ENCODE measurements at places on chromosomes 12 and 14. TPM values are rescaled to one million over a fixed set of nuclear protein-coding genes. Genes with fewer than 3 reads are reported as not detected.

Gene LRRC10
- total RNA-seq: 40.5 TPM

Gene NABP2
- 18.8 TPM for total RNA-seq

Gene GALC
- total RNA-seq: 12.0 TPM

Gene FOXA1
- total RNA-seq: not detected

Gene SLCO1B1
- not detected for total RNA-seq

Gene CSRNP2
- 20.0 TPM for total RNA-seq

Gene PARPBP
- 0.24 TPM for total RNA-seq

DNA sequence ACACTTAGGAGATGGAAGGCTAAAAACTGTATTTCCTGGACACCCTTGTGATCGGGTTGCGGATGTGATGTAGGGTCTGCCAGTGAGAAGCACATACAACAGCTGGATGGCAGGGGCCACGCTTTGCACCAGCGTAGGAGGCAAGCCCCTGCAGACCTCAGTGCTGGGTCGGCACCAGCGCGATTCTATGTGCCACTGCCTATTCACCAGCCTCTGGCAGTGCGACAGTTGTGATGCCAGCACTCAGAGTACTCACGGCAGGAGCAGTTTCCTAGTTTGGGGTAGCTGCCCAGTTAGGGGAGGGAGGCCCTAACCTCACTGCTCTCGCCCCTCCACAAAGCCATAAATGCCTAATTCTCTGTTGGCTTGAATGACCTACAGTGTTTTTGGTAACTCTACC, 31.6 kb downstream of the SPTLC2 start:
- no peak for DNase-seq

GRCh38 chr12:121255433-121255832, 41.1 kb downstream of the CAMKK2 start:
- no peak for DNase-seq

DNA sequence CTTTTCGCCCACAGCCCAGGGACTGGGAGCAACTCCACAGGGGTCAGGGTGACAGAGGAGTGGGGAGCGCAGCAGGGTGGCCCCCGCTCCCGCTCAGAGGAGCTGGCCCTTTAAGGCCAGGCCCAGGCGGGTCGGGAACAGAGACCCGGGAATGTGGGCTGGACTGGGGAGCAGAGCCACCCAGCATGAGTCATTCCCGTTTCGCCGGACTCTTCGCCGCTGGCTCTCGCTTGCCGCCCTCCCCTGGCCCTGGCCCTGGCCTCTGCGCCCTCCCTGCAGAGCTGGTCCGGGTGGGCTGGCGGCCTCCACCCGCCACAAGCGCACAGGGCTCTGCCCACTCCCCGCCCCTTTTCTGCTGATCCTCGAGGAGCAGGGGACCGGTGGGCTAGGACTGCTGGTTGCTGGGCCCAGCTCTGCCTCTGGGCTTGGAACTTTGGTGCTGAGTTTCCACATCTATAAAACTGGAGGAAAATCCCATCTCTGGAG, 92.8 kb downstream of the NINJ2 start:
- peak; percentile 86 for DNase-seq

DNA sequence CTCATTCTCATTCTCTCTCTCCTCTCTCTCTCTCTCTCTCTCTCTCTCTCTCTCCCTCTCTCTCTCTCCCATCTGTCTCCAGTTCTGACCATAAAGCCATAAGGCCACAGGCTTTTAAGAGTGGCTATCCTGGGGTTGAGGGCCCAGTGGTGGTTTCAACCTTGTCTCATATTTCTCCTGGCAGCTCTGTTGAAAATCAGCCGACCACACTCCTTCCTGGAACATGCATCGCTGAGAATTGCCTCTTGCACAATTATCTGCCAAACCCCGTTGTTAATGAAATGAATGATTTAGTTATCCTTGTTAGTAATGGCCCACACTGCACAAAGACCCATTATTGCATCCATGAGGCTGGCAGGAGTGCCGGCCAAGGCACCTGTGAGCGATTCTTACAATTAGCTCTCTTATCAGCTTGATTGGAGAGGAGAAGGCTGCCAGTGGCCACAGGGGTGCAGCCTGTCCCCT, 30.4 kb upstream of the KCNA5 start:
- no peak for DNase-seq

GRCh38 chr12:103523771-103524170, 28.0 kb upstream of the C12orf42 start:
- DNase-seq: no peak

DNA sequence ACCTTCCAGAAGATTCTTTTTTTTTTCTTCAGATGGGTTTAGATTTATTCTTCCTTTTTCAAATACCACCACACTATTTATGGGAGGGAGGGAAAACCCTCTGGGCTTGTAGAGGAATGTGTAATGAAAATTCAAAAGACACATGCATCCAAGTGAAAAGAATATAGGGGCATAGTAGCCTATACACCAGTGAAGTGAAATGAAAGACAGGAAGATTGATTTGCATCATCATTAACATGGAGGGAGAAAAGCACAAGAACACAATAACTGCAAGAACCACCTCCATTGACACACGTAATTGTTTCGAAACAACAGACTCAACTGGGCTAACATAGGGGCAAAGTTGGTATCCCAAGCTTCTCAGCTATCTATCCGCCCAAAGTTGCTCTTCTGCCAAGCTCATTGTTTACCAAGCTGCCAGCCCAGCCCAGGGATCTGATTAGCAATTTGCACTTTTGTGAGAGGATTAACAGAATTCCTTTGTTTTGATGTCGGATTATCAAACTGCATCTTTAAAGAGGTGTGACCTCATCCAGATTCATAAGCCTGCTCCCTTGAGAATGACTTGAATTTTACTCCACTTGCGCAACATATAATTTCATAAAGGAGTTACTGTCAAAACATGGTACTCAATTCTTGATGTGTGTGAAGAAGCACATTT, 430.5 kb upstream of the SOX5 start:
- no peak for DNase-seq

- no peak for DNase-seq
These were observed 1.3 kb downstream of the GOLT1B start for GRCh38 chr12:21502872-21503271.

DNA sequence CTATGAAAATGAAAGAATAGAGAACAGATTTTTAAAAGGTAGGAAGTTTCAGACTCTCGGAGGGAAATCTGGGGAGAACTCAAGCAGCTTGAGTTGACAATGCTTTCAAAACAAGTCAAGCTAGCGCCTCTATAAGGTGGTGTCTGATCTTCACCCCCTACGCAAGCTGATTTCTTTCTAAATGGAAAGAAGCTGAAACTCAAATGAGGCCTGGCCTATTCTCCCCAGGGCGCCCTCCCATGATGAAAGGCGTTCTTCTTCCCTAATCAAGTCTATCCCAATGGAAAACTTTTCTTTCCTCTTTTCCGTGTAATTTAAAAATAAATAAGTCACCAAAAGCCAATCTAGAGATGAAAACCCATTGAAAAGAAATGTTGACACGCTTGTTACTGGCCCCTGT, 20.6 kb downstream of the PTHLH start:
- no peak for DNase-seq

DNA sequence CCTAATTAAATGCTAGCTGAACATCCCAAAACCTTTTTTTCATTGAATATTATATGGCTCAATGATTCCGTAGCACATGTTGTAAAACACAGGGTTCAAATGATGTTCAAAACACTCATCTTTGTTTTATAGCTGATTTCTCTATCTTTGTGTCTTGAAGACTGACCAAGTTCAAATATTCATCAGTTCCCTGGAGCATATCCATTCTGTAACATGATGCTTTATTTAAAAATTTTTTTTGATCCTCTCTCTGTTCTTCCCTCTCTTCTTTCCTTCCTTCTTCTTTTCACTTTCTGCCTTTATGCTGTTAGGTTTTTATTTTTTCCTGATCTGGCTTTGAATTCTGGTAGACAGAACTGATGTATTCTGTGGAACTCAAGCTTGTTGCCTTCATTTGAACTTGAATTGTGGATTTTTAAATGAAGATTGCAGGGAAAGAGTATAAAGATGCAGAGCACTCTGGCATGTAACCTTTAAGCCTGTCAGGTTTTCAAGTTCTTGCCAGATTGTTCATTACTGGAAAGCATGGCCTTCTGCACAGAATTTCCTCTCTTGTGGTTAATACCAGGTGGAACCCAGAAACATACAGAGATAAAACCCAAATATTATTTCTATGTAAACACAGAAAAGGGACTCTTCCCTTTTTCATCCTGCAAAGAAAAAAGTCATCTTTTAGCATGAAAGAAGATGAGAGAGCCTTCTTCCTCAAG, 39.5 kb downstream of the PROX2 start:
- no peak for DNase-seq

DNA sequence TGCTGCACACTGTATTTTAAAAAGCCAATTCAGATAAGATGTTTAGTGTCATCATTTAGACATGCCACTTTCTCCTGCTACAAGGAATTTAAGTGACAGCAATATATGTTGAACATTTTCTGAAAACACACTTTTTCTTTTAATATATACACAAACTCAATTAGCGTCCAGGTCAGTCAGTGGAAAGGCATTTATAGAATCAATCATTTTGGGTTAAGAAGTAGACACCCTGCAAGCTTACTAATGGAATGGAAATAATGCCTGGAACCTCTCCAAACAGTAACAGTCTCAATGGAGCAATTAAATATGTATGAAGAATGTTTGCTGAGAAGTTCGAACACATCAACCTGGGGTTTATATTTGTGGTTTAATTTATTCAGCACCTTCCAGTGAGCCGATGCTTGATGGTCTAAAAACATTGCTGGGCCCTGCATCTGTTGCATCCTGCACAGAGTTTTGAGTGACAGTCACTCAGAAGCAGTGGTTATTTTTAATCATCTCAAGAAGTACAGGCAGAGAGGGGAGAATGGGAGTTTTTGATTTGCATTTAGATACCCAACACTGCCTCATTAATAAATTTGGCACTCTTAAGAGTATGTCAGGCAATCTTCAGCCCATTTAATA, 410.7 kb downstream of the TMEM117 start:
- no peak for DNase-seq

GRCh38 chr14:77153802-77154201, 12.2 kb upstream of the ZDHHC22 start:
- DNase-seq: no peak

DNA sequence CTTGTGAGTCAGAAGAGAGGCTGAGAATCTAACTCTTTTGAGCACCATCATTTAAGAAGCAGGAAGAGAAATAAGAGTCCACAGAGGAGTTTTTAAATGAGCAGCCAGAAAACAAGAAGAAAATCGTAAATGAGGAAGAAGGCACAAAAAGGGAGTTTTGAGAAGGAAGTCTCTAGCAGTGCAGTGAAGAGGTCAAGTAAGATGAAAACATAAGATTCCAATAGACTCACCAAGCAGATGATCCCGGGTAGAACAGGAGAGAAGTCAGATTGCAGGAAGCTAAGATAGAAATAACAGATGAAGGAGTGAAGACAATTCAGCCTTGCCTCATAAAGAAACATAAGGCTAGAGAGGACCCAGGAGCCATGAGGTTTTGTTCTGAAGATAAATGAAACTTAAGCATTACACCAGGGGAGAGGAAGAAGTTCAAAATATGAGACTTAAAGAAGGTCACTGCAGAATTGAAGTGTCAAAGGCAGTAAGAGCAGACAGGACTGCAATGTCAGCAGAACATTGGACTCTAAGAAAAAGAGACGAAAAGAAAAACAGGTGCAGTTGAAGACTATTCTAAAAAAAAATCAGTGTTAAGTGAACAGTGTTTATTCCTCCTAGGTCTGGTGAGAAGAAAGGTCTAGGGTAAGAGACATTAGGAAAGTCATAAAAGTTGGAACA, 229.0 kb downstream of the SEC23A start:
- DNase-seq: no peak

DNA sequence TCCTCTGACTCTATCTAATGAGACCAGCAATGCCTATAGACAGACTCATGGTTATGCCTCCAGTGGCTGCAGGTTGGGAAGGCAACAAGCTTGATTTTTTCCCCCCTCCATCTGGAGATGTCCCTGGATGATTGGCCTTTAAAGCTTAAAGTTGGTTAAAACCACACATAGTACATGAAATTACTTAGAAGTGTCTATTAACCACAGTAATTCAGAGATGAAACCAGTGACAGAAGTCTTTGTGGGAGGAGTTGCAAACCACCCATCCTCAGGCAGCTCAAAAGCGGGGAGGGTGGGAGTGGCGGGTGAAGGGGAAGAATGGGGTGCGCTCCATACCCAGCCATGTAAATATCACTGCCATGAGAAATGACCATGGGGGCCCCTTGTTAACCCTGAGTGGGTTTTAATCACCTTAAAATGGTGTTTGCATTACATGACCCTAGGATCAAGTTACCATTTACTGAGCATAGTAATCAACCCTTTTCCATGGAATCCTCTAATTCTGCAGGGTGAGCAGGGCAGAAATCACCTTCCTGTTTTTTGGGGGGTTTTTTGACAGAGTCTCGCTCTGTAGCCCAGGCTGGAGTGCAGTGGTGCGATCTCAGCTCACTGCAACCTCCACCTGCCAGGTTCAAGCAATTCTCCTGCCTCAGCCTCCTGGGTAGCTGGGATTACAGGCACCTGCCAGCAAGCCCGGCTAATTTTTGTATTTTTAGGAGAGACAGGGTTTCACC, 133.5 kb downstream of the FOXN3 start:
- DNase-seq: no peak

- no peak for DNase-seq
These were observed 475.6 kb downstream of the PDZRN4 start for GRCh38 chr12:41663598-41664265.

DNA sequence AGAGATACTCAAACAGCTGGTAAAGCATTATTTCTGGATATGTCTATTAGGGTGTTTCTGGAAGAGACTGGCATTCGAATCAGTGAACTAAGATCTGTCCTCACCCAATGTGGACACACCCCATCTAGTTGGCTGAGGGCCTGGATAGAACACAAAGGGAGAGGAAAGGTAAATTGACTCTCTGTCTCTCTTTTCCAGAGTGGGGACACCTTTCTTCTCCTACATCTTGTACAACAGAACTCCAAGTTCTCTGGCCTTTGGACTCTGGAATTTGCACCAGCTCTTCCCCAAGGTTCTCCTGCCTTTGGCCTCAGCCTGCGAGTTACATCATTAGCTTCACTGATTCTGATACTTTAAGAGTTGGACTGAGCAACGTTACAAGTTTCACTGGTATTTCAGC, 1253.9 kb downstream of the SLC16A7 start:
- no peak for DNase-seq

DNA sequence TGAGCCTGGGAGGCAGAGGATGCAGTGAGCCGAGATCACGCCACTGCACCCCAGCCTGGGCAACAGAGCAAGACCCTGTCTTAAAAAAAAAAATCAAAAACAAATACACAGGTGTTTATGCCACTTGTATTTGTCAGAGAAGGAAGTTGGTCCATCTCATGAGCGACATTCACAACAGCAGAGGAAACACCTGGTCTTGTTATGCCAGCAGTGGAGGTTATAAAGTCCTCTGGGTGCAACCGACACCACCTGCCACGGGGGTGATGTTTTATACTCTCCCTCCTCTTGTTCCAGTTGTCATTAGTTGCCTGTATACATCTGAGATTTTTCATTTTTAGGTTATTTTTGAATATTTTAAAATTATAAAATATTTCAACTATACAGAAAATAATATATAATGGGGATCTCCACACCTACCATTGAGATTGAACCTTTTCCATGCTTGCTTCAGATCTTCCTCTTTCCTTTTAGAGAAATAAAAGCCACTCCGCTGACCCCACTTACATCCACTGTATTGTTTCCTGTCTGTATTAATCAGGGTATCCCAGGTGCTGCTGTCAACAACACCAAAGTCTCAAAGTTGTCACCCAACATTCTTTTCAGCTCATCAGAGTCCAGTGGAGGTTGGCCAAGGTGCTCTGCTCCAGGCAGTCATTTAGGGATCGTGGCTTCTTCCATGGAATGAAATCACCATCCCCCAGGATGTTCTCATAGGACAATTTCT, 65.1 kb downstream of the RNFT2 start:
- DNase-seq: no peak
